HepG2 (cell line): ENCODE measurements at places on chromosomes 12 and 14.

DNA sequence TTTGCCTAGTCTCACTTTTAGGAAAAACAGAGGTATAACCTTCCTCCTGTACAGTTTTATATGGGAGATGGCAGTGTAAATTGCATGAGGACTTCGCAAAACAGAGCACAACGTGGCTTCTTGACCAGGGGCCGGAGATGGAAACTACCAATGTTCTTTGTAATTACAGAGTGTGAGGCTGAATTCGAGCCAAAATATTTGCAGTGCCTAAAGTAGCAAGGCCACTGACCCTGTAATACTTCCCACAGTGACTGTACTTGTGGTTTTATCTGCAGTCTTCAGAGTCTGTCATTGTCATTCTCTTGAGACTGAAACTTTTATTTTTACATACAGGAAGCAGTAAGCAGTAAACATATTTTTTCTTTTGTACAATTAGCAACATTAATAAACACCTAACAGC, 98.9 kb downstream of the RERG start:
- no peak overlapping the region for H3K4me3 ChIP-seq
- H3K27me3 ChIP-seq: no peaks in the 10 kb centered on the region
- no peak overlapping the region for H3K27ac ChIP-seq
- no peaks in the 10 kb centered on the region for H3K36me3 ChIP-seq
- no peaks in the 10 kb centered on the region for H3K4me1 ChIP-seq

DNA sequence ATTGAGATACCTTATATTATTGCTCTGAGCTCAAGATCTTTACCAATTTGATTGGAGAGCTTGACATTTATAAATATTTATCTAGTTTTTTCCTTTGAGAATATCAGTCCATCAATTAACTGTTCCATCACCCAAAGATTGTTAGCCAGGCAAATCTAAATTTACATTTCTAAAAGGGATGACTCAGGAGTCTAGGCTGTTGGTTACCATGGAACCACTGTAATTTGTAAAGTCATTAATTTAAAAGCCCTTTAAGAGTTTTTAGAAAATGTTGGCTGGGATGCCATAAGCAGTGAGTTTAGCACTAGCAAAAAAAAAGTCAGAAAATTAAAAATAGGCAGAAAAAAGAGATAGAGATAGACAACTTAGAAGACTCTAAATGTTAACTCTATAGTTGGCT, 19.5 kb upstream of the SERPINA1 start:
- H3K4me3 ChIP-seq: no peak overlapping the region
- no peaks in the 10 kb centered on the region for H3K36me3 ChIP-seq
- no peak for DNase-seq
- peaks cover 79% of the 10 kb centered on the region for H3K4me1 ChIP-seq
- no peak overlapping the region for H3K27ac ChIP-seq
- H3K27me3 ChIP-seq: no peaks in the 10 kb centered on the region

- no peak overlapping the region for H3K4me3 ChIP-seq
- DNase-seq: no peak
- H3K27me3 ChIP-seq: no peaks in the 10 kb centered on the region
- H3K4me1 ChIP-seq: peaks cover 10% of the 10 kb centered on the region
- H3K27ac ChIP-seq: no peak overlapping the region
- H3K36me3 ChIP-seq: no peaks in the 10 kb centered on the region
These were observed 133.8 kb upstream of the TBX3 start for GRCh38 chr12:114817571-114818425.

GRCh38 chr12:4289231-4289878, 15.8 kb downstream of the CCND2 start:
- H3K27ac ChIP-seq: no peak overlapping the region
- H3K4me3 ChIP-seq: no peak overlapping the region
- H3K36me3 ChIP-seq: no peaks in the 10 kb centered on the region
- H3K4me1 ChIP-seq: no peaks in the 10 kb centered on the region
- no peak for DNase-seq
